ENCODE measurements at places on chromosomes 4 and X.
A peak's percentile ranks its signal among the peaks of the same experiment; 100 is the strongest.

GRCh38 chrX:39253551-39253950 lies 452.3 kb downstream of the MID1IP1 start:
- DNase-seq = no peak

- no peak for DNase-seq
Measured at GRCh38 chr4:158777423-158778155, 8.8 kb downstream of the FNIP2 start.

GRCh38 chr4:75723163-75724065 lies 963 bp upstream of the USO1 start:
- peak; percentile 46 for DNase-seq

- no peak for DNase-seq
Measured at GRCh38 chr4:119788349-119789266, 160.0 kb upstream of the PDE5A start.

GRCh38 chr4:188680004-188680666 lies 540.9 kb downstream of the TRIML1 start:
- DNase-seq = no peak

DNA sequence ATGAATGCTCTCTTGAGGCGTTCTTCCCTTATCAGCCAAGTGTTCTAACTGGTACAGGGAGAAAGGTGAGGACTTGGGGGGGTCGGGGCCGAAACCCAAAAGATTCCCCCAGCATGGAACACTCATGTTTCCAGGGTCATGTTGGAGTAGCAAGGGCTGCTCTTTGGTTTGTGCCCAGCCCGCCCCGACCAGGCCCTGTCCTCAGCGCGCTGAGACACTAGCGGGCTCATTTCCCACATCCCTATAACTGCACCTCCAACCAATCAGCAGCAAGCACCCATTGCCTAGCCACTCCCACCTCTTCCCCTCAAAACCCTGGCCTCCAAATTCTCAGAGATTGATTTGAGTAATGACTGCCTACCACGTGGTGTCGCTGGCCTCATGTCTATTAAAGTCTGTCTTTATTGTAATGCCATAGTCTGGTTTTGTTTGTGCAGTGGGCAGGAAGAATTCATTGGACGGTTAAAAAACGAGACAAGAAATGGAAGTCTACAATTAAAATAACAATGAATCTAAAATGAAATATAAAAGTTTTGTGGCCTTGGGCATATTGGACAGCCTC lies 1928.4 kb downstream of the STIM2 start:
- DNase-seq = peak; percentile 7

GRCh38 chrX:78540171-78540570 lies 119.0 kb downstream of the RTL3 start:
- no peak for DNase-seq

GRCh38 chr4:110492522-110492921 lies 16.6 kb downstream of the ENPEP start:
- DNase-seq = no peak
